Stimulated activated CD4-positive, alpha-beta T cell treated with anti-CD3 and anti-CD28 coated beads, TNF-alpha, amount 100 ng/mL, for 4 hours (primary cell): ENCODE measurements at places on chromosomes 6 and 20.

- DNase-seq = no peak
Measured at GRCh38 chr6:120854583-120854982, 479.7 kb downstream of the TBC1D32 start.

DNA sequence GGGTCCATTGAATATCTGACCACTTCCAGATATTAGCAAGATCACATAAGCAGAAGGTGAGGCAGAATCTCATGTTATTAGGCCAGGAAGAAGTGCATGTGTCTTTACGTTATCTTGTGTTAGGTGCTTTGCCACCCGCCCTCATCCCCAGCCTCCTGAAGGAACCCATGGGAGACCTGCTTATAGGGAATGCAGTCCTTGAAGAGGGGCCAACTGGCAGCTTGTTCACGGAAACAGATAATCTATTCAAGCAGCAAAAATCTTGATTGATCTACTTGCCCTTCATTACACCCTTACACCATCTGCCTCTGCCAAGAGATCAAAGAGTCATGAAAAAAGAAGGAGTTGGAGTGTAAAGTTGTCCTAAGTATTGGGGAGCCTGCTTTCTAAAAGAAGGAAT lies 576.4 kb downstream of the HTR1B start:
- no peak for DNase-seq

GRCh38 chr20:33687993-33688937 lies 2.1 kb upstream of the E2F1 start:
- DNase-seq = no peak

- no peak for DNase-seq
Measured at GRCh38 chr6:12898603-12899002, 182.0 kb downstream of the PHACTR1 start.

DNA sequence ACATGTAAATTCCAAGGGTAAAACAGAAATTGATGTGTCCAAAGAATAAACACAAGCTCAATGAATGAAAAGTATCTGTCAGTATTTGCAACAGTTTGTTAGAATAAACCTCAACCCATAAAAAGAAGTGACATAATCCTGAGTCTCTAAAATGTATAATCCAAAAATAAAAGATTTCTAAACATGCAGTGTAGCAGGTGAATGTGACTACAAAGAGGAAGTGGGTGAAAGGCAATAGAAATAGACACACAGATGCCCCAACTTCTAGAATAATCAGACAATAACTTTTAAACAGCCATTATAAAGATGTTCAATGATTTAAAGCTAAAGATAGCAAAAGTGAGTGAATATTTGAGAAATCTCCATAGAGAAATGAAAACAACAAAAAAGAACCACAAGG lies 1009.2 kb upstream of the GJE1 start:
- no peak for DNase-seq

- no peak for DNase-seq
Measured at GRCh38 chr6:43386492-43386891, 17.0 kb upstream of the ZNF318 start.

DNA sequence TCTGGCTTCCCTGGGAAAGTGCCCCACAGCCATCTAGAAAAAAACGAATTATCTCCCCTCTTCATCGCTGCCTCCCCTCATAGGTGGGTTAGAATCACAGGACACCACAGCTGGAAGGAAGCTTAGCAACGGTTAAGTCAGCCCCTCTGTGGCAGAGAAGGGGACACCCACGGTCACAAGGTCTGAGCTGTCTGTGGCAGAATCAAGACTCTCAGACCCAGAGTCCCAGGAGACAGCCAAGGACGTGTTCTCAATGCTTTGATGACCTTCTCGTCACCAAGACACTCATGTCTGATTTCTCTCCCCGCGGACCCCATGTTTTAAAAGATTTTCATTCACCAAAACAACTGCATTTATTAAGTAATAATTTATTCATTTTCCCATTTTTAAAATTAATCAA lies 221.5 kb downstream of the NRN1 start:
- DNase-seq = no peak

DNA sequence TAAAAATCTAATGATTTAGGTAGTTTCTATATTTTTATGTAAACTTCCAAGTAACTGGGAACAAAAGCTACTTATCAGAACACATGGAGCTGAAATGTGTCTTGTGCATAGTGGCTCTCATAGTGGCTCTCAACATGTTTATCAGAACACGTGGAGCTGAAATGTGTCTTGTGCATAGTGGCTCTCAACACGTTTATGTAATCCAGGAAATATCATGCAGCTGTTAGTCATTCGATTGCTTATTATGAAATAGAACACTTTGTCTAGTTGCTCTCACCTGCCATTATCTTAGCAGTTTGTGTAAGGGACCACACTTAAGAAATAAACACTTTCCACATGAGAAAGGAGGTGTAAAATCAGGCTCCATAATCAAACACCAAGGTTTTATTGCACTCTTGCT lies 119.2 kb upstream of the ASCC3 start:
- DNase-seq = no peak

DNA sequence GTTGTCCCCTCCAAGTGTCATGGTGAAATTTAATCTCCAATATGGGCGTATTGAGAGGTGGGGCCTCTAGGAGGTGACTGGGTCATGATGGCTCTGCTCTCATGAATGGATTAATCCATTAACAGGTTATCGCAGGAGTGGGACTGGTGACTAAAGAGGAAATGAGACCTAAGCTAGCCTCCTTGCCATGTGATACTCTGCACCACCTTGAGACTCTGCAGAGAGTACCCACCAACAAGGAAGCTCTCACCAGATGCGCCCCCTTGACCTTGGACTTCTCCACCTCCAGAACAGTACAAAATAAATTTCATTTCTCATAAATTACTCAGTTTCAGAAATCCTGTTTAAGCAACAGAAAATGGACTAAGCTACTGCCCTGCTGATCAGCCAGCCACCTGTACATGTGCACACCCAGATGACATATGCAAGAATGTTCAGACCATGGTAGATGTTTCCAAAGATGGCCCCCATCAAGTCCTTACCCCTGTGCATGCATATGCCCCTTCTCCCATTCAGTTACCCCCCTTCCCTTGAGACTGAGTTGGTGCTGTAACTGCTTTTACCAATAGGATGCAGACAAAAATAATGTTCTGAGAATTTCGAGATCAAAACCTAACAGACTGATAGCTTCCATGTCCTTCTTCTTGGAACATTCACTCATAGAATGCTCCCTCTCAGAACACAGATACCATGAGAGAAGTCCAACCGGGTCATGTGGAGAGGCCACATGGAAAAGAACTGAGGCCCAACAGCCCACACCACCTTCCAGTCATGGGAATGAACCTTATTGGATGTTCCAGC lies 28.4 kb downstream of the MAP3K5 start:
- DNase-seq = no peak

GRCh38 chr6:112343390-112343789 lies 3.7 kb upstream of the RFPL4B start:
- DNase-seq = no peak
